A549 (cell line): ENCODE measurements at places on chromosomes 12 and 14. TPM values are rescaled to one million over a fixed set of nuclear protein-coding genes. Genes with fewer than 3 reads are reported as not detected.
A peak's percentile ranks its signal among the peaks of the same experiment; 100 is the strongest.

GRCh38 chr14:88851587-88851986 lies 27.1 kb downstream of the TTC8 start:
- DNase-seq, result no peak

- DNase-seq, result no peak
Measured at GRCh38 chr12:8871068-8871467, 43.2 kb upstream of the PHC1 start.

The PLCZ1 gene
- polyA plus RNA-seq, result not detected in 3 replicates

DNA sequence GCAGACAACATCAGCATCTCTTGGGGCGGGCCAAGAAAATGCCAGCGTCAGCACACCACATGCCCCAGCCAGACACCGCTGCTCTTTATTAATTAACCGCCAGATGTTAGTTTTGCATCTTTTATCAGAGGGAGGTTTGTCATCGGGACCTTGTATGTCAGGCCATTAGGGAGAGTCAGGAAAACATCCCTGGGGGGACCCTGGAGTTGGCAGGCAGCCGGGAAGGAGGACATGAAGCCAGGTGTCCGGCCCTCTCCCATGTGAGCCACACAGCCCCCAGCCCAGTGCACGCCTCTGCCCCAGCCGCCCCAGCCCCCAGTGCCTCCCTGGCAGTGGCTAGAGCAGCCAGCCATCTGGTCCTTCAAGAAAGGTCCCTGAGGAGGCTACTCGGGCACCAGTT lies 56.9 kb upstream of the FAM222A start:
- DNase-seq, result no peak

DNA sequence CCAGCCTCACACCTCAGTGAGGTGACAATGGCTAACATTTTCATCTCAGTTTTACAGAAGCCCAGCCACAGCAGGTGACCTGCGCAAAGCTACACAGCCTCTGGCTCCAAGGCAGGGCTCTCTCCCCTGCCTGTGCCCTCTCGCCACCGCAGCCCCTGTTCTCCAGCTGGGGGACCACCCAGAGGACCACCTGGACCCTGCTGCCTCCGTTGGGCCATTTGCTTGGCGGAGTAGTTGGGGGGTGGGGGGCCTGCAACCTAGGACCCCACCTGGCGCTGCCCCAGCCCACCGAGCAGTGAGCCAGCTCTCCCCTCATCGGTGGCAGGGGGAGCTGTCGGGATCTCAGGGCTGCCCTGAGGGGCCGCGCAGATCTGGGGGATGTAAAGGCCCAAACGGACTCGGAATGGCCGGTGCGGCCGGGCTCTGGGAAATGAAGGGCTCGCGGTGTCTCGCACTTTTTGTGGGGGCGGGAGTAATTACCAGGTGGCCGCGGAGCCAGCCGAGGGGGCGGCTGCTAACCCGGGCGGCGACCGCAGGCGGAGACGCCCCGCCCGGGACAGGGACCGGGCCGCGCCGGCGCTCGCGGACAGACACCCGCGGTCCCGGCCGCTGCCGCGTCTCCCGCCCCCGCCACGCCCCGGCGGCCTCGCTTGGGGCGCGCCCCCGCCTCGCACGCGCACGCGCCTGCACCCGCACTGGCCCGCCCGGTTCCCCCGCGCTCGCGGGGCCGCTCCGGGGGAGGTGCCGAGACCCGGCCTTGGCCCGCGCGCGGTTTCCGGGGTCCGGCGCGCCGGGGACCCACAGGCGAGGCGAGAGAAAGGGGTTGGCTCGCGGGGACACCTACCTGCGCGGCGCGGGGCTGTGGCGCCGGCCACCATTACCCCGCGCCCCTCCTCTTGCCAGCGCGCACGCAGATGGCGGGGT lies 8.6 kb upstream of the GPR68 start:
- peak; percentile 28 for DNase-seq

- DNase-seq, result no peak
Measured at GRCh38 chr14:97270308-97270707, 473.1 kb downstream of the VRK1 start.

DNA sequence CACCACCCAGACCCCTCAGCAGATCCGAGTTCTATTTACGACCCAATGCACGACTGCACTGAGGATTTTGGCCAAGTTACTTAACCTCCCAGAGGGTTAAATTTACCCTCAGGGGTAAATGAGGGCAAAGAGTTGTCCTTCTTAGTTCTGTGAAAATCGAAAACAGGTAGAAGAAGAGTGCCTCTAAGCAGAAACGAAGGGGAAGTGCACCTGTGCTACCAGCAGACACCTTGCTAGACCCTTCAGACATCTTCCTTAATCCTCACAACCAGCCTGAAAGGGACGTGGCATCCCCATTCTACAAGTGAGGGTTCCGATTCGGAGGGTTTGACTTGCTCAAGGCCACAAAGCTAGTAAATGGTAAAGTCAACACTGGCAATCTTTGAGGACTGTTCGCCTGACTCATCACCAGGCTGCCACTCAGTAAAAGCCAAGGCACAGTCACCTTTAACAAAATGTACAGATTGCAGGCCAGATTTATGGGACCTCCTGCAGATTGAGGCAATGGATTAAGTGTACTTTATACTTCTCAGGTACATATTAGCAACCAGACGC lies 1.6 kb downstream of the GSG1 start:
- DNase-seq, result peak; percentile 85

The NFATC4 gene
- polyA plus RNA-seq, result 0.04 to 0.25 TPM (median 0.10 TPM) in 3 replicates

The FOXG1 gene
- polyA plus RNA-seq, result 0.07 to 1.1 TPM (median 0.10 TPM) in 3 replicates

The TBC1D30 gene
- polyA plus RNA-seq, result 0.65 to 0.85 TPM (median 0.67 TPM) in 3 replicates

The USP44 gene
- 0.50 to 0.66 TPM (median 0.59 TPM) in 3 replicates for polyA plus RNA-seq

DNA sequence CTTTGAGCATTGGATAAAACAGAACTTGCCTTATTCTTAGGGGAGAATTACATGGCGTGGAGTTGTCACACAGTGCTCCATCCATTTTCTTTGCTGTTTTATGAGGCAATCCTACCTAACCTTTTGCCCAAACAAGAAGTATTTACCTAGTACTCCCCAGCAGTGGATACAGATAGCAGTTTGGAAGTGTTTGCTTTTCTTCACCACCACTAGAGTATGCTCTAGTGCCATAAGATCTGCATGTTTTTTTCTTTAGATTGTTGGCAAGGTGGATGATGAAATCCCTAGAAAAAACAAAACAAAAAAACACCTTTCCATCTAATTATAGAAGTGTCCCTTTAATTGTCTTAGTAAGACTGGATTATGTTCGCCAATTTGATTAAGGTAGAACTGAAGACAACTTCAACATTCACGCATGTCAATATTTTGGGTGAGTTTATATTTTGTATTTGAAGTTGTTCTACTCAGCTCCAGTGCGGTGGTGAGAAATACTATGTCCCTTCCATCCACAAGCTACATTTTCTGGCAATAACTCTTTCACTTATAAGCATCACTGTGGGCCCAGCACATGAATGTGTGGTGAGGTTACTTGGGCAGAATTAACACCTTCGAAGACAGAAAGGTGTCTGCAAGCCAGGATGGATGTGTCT lies 23.6 kb upstream of the TMEM260 start:
- DNase-seq, result peak; percentile 58

- no peak for DNase-seq
Measured at GRCh38 chr14:20177433-20177974, 13.2 kb upstream of the OR11G2 start.

DNA sequence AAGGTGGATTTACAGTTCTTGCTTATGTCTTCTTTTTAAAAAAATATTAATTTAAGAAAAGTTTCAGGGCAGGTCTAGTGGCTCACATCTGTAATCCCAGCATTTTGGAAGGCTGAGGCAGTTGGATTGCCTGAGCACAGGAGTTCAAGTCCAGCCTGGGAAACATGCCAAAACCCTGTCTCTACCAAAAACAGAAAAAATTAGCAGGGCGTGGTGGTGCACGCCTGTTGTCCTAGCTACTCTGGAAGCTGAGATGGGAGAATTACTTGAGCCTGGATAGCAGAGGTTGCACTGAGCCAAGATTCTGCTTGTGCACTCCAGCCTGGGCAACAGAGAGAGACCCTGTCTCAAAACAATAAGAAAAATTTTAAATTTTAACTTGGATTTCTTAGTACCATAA lies 5.4 kb upstream of the TAS2R46 start:
- DNase-seq, result no peak

The RHOJ gene
- not detected in 3 replicates for polyA plus RNA-seq

GRCh38 chr12:13183620-13184019 lies 12.9 kb upstream of the EMP1 start:
- no peak for DNase-seq

GRCh38 chr14:32623300-32624093 lies 294.4 kb downstream of the AKAP6 start:
- no peak for DNase-seq

DNA sequence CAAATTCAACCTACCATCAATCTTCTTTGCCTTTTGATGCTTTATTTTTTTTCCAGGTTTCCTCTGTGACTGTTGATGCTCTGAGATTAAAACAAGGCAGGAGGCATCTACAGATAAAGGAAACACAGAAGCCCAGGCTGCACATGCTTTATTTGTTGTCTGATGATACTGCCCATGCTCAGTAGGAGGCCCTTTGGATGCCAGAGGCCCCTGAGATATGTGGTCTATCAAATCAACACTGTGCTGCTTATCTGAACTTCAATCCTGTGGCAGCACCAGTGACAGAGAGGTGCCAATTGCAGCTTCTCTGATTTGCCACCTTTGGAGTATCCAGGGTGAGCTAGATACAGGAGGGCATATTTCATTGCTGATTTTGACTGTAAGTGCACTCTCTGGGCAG lies 571.3 kb upstream of the TBX3 start:
- DNase-seq, result no peak

The OTX2 gene
- polyA plus RNA-seq, result not detected in 3 replicates

- no peak for DNase-seq
Measured at GRCh38 chr12:49293056-49293956, 1.6 kb upstream of the PRPH start.

- no peak for DNase-seq
Measured at GRCh38 chr12:124386661-124387527, 92.0 kb downstream of the RFLNA start.

The PTPN21 gene
- 6.0 to 7.2 TPM (median 6.5 TPM) in 3 replicates for polyA plus RNA-seq

The AICDA gene
- 0.05 to 0.16 TPM (median 0.05 TPM) in 3 replicates for polyA plus RNA-seq

DNA sequence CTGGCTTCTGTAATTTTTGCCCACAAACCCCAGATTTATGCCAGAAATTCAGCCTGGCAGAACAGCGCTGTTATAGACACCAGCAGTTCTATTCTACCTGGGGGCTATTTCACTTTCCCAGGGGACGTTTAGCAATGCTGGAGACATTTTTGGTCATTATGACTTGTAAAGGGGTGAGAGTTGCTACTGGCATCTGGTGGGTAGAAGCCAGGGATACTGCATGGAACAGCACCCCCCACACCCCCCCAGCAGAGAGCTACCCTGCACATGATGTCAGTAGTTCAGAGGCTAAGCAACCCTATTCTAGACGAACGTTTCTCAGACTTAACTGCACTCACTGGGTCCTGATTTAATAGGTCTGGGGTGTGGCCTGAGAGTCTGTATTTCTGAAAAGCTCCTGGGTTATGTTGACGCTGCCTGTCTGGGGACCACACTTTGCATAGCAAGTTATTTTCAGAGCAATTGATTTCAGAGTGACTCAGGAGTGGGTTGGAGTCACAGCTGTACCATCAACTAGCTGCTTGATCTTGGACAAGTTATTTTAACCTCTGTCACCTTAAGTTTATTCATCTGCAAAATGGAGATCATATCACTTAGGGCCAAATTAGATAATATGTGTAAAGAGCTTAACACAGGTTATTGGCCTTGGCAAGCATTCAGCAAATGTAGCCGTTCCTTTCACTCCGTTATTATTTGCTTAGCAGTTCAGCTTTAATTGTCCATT lies 48.5 kb downstream of the CHST11 start:
- DNase-seq, result no peak

The TBK1 gene
- polyA plus RNA-seq, result 28.0 to 29.3 TPM (median 28.7 TPM) in 3 replicates

The AVPR1A gene
- polyA plus RNA-seq, result not detected in 3 replicates

GRCh38 chr14:92984082-92984788 lies 61.3 kb downstream of the CHGA start:
- DNase-seq, result no peak

The POTEM gene
- polyA plus RNA-seq, result not detected in 3 replicates

The GUCY2C gene
- not detected in 3 replicates for polyA plus RNA-seq

- DNase-seq, result no peak
Measured at GRCh38 chr12:34388636-34389377, 366.5 kb downstream of the ALG10 start.

GRCh38 chr14:89507521-89507920 lies 90.5 kb upstream of the FOXN3 start:
- DNase-seq, result no peak

The GPR135 gene
- 1.5 to 2.0 TPM (median 1.7 TPM) in 3 replicates for polyA plus RNA-seq

DNA sequence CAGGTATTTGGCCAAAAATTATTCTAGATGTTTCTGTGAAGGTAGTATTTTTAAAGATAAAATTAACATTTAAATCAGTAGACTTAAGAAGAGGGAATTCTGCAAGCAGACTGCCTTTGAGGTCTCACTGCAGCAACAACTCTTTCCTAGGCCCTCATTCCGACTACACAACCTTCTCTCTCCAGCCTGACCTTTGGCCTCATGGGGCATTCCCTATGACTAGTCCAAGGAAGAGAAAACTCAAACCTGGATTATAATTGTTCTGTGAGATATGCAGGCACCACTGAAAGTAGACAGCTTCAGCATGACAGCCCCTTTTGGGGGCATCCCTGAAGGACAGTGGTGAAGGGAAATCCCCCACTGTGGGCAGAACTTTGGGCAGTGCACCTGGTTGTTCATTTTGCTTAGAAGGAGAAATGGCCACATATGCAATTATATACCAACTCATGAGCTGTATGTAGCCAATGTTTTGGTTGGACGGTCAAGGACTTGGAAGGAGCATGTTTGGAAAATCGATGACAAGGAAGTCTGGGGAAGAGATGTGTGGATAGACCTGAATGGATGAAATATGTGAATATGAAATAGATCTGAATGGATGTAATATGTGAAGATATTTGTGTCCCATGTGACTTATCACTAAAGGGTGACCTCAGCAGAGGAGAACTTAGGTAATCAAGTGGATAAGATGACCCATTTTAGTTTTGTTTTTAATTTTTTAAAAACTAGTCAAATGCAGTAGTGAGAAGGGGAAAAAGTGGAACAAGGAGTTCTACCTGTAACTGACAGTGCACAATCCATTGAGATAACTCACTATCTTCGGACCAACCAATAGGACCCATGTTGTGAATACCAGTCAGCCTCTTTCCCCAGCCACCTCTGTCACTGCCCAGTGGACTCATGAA lies 233.3 kb upstream of the FOXN3 start:
- DNase-seq, result no peak

The TAS2R7 gene
- not detected in 3 replicates for polyA plus RNA-seq

The TGM1 gene
- polyA plus RNA-seq, result 1.3 to 1.8 TPM (median 1.4 TPM) in 3 replicates

DNA sequence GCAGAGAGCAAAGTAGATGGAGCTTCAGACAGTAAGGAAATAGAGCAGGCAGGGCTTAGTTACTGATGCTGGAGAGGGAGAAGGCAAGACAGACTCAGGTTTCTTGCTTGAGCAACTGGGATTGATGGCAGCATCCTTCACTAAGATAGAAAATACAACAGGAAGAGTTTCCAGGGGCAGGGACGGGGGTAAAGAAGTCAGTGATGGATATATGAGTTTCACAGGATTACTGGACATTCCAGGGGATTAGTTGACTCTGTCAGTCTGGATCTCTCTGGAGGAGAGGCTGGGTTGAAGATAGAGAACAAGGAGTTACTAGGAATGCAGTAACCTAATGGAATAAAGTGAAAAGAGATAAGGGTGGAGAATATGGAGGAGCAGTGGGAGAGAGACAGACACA lies 74.5 kb upstream of the ATF1 start:
- no peak for DNase-seq

The MYF5 gene
- not detected in 3 replicates for polyA plus RNA-seq

- no peak for DNase-seq
Measured at GRCh38 chr12:52066346-52067080, 3.3 kb upstream of the ATG101 start.

GRCh38 chr14:68982581-68982980 lies 3.5 kb upstream of the ACTN1 start:
- no peak for DNase-seq
